ENCODE measurements at places on chromosomes 16 and 17. TPM values are rescaled to one million over a fixed set of nuclear protein-coding genes. Genes with fewer than 3 reads are reported as not detected.
A peak's percentile ranks its signal among the peaks of the same experiment; 100 is the strongest.

HSPB9 gene
- total RNA-seq = not detected

GPR142 gene
- not detected for total RNA-seq

PALB2 gene
- total RNA-seq = 19.8 TPM

SMIM36 gene
- total RNA-seq = not detected

ERI2 gene
- total RNA-seq = 4.3 TPM

DNA sequence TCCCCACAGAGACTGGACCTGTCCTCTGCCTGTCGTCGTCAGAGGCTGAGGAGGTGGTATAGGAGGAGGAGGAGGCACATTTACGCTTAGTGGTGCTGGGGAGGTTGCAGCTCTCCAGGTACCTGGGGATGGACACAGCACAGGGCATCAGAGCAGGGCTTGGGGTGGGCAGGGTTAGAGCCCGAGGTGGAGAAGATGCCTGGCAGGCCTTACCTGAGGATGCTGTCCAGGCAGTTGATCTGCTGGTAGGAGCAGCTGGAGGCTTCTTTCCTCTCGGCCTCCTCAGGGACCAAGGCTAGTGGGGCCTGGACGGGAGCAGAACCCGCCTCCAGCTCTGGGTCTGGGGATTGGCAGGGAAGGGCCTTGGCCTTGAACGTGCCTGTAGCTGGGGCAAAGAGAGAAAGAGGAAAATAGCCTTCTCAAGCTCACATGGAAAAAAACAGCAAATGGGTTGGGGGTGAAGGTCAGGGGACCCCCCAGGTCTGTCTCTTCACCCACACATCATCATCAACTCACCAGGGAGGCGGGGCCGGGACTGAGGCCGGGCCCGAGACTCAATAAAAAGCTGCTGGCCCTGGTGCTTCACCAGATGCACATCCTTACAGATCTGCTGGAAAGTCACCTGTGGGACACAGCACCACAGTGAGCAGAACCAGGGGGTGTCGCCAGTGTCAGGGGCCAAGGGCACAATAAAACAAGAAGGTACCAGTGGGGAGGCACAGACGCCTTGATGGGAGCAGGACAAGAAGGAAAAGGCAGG, 5.6 kb downstream of the PER1 start:
- DNase-seq = no peak

DNA sequence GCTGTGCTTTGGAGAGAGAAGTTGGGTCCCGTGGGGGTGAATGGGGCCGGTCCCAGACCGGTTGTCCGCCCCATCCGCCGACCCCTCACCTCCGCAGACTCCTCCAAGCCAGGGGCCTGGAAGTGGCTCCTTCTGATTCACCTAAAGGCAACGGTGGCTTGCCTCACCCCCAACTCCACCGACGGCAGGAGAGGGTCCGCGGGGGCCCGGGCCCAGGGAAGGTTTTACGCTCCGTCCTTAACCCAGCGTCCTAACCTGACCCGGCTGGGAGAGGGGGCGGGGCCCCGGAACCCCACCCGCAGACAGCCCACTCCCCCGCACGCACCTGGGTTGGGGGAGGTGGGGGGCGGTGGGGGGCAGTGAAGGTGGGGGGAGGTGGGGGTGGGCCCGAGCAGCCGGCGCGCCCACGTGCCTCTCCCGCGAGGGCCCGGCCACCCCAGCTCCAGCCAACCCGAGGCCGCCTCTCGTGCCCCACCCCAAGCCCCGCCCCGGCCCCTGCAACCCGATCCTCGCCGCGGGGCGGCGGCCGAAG, 12.7 kb upstream of the CD300A start:
- DNase-seq = no peak

GRCh38 chr17:1073241-1073962, 76.5 kb downstream of the TIMM22 start:
- DNase-seq = no peak

GRCh38 chr17:31251970-31252328, 45.1 kb downstream of the OMG start:
- DNase-seq = no peak

- DNase-seq = no peak
Observed at GRCh38 chr16:84107921-84108320, 8.8 kb downstream of the MBTPS1 start.

- no peak for DNase-seq
Observed at GRCh38 chr17:45812102-45812501, 28.0 kb downstream of the CRHR1 start.

DNA sequence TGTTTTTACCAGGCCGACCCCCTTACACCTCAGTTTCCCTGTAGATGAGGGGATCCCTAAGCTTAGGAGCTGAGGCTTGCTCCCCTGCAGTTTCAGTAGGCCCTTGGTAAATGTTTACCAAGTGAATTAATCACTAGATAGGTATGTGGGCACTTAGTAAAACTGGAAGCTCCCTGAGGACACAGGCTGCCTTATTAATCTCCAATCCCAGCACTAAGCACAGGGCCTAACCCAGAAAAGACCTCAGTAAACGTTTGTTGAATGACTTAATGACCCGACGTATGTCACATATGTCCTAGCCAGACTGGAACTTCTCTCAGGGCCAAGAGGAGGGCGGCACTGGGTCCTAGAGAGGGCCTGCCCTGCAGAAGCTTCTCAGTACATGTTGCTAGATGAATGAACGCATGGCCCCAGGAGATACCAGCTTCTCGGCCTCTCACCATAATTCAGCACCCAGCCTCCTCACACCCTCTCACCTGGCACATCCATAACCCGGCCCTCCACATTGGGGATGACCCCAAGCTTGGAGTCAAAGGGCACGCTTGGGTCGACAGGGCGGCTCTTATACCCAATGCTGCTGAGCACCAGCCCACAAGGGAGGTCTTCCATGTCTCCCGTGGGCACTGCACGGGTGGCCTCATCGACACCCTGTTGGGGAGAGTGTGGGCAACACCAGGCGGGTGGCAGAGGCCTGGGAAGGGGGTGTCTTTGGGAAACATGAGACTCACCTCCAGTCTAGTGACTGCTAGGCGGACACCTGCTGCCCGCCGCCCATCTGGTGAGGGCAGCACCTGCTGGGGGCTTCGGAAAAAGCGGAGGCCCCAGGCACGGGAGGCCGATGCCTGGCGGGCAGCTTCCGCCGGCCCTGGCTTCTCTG, 4.0 kb upstream of the GRIN2C start:
- no peak for DNase-seq

DNA sequence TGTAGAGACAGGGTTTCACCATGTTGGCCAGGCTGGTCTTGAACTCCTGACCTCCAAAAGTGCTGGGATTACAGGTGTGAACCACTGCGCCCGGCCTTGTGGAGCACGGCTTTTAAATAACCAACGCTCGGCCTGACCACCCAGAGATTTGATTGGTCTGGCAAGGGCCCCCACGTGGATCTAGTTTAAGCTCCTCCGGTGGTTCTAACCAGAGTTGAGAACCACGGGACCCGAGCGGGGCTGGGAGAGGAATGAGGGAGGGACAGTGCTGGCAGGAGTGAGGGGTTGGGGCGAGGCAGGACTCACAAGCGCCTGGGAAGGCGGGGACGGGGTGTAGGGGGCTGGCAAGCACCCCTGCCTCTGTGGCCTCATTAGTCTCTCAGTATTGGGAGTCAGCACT, 3.0 kb downstream of the NLRC3 start:
- DNase-seq = no peak

- no peak for DNase-seq
Observed at GRCh38 chr17:15134363-15134762, 130.8 kb downstream of the PMP22 start.

- no peak for DNase-seq
Observed at GRCh38 chr16:49992825-49993224, 32.2 kb upstream of the CNEP1R1 start.

- DNase-seq = no peak
Observed at GRCh38 chr16:13543850-13544249, 376.1 kb upstream of the ERCC4 start.

DNA sequence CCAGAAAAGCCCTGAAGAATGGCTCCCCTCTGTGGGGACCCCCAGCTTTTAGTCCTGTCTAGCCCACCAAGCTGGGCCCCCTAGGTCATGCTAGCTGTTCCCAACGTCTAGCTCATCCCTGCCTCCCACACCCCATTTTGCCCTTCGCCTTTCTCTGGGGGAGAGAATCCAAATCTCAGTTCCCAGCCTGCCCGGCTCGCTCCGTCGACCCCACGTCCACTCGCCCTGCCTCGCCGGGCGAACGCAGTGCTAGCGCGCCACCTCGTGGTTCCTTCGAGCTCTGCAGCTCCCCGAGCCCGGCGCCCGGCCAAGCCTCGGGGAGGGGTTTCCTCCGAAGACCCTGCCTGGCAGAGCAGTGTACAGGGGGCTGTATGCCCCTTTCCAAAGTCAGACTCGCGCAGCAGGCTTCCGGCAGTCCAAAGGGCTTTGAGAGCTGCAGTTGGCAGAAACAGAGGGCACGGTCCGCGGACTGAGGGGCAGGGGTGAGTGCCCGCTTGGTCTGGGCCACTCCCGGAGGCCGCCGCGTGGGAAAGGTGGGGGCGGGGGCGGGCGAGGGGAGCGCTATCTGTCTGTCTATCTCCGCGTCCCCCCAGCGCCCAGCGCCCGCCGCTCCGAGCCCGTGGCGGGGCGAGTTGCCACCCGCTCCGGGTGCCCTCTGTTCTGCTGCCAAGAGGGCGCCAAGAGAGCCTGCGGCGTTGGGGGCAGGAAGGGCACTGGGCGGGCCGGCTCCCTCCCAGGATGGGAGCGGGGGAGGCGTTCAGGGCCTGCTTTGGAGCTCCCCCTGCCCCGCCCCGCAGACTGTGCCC, 1.7 kb upstream of the DLX3 start:
- DNase-seq = peak; percentile 76

DNA sequence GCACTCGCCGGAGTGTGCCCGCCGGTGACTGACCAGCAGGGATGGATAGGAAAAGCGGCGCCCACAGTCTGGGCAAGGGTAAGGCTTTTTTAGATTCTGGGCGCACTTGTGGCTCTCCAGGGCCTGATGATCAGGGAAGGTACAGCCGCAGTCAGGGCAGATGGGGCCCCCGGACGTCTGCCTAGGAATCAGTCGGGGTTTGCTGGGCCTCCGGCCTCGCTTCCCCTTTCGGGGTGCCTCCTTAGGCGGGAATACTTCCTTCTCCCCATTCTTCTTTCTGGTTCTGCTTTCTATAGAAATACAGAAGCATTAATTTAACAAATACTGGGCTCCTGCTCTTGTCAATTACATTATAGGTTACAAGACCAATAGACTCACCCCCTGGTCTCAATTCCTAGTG, 5.0 kb downstream of the ZNF689 start:
- no peak for DNase-seq

DNA sequence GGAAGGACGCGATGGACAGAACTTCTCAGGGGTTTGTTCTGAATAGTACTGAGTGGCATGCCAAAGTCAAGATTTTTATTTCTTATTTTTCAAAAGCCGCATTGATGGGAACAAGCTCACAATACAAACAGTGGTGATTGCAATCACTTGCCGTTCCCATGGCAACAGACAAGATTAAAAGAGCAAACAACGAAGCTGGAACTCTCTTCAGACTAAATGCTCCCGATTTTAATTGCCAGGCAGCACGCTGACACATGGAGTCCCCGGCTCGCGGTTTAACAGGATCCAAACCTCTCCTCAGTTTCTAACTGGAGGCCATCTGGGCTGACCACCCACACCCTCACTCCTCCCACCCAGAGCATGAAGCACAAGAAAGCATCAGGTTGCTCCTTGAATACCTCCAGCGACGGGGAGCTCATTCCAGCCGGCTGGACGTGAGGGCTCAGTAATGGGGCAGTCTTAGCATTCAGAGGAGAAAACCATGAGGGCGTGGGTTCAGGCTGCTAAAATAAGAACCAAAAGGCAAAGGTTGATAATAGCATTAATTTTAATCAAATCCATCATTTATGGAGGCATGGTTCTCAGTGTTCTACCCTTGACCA, 41.5 kb downstream of the AIPL1 start:
- DNase-seq = no peak

DNA sequence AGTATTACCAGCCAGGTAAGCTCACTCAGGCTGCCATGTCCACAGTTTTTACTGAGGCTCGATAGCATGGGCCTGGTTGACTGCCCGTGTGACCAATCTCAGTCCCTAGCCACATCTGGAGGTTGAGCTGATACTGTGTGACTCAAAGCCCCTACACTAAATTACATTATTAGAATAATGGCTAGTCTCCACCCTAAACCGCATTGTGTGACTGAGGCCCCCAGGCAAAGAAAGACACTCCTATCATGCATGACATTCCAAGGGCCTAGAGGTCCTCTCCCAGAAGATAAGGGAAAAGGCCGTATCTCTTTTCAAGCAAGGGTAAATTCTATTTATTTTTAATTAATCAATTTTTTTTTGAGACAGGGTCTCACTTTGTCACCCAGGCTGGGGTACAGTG, 505.3 kb downstream of the HAPSTR1 start:
- DNase-seq = no peak

GRCh38 chr16:75919664-75920063, 193.4 kb upstream of the CPHXL start:
- no peak for DNase-seq

- DNase-seq = no peak
Observed at GRCh38 chr16:69924777-69925191, 26.4 kb upstream of the CLEC18A start.

- no peak for DNase-seq
Observed at GRCh38 chr16:9845661-9846361, 336.4 kb downstream of the GRIN2A start.

GRCh38 chr17:36614933-36615332, 13.6 kb downstream of the MRM1 start:
- no peak for DNase-seq

GRCh38 chr16:8204769-8205168, 385.5 kb downstream of the TMEM114 start:
- no peak for DNase-seq

GRCh38 chr17:66564992-66565465, 262.6 kb downstream of the PRKCA start:
- DNase-seq = no peak

DNA sequence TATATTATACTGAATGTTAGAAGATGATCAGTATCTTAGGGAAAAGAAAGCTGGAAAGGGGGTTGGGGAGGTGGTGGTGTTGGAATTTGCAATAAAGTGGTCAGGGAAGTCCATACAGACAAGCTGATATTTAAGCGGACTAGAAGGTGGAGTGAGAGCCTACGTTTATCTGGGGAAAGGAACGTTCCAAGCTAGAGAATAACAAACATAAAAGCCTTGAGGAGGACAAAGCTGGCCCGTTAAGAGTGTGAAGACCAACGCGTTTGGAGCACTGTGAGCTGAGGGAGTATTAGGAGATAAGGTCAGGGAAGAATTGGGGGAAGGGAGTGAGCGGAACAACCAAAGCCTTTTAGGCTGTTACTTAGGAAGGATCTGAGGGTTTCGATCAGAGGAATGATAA, 1.4 kb downstream of the DDX42 start:
- no peak for DNase-seq

DNA sequence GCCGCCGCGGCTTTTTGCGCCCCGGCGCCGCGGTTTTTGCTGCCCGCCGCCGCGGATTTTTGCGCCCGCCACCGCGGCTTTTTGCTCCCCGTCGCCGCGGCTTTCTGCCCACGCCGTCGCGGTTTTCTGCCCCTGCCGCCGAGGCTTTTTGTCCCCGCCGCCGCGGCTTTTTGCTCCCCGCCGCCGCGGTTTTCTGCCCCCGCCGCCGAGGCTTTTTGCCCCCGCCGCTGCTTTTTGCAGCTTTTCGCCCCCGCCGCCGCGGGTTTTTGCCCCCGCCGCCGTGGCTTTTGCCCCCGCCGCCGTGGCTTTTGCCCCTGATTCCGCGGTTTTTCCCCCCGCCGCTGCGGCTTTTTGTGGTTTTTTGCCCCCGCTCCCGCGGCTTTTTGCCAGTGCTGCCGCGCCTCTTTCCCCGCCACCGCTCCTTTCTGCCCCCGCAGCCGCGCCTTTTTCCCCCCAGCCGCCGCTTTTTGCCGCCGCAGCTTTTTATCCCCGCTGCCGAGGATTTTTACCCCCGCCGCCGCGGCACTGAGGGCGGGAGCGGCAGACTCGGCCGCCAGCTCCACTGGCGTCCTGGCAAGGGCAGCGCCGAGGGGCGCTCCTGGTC, 518.6 kb upstream of the WSB1 start:
- no peak for DNase-seq

GRCh38 chr16:64507240-64508024, 614.4 kb downstream of the CDH11 start:
- no peak for DNase-seq

All from activated B cell treated with CpG ODN at 0.5 μM for 24 hours (primary cell).